IMR-90 (cell line): ENCODE measurements at places on chromosomes 12 and 14. TPM values are rescaled to one million over a fixed set of nuclear protein-coding genes. Genes with fewer than 3 reads are reported as not detected.

- peak; percentile 15 for DNase-seq
These were observed 29.3 kb downstream of the YLPM1 start for GRCh38 chr14:74792249-74793039.

SERPINA12 gene
- total RNA-seq: not detected in 2 replicates

DNA sequence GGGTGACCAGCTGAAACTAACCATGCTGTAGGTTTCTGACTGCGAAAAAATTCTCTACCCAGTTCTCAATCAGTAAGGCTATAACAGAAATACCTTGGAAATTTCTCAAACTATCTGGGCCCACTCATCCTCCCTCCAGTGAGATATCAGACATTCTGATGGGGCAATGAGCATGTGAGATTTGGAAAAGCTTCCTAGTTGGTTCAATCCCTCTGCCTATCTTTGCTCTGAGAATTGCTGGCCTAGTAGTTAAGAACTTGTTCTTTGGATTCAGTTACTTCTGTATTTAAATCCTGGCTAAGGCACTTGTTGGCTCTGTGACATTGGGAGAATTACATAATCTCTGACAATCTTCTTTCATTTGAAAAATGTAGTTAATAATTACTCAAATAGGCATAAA, 119.4 kb downstream of the SLC15A5 start:
- DNase-seq: no peak

OTX2 gene
- total RNA-seq: not detected in 2 replicates

GRCh38 chr12:19453961-19454360, 14.7 kb downstream of the AEBP2 start:
- DNase-seq: no peak

DNA sequence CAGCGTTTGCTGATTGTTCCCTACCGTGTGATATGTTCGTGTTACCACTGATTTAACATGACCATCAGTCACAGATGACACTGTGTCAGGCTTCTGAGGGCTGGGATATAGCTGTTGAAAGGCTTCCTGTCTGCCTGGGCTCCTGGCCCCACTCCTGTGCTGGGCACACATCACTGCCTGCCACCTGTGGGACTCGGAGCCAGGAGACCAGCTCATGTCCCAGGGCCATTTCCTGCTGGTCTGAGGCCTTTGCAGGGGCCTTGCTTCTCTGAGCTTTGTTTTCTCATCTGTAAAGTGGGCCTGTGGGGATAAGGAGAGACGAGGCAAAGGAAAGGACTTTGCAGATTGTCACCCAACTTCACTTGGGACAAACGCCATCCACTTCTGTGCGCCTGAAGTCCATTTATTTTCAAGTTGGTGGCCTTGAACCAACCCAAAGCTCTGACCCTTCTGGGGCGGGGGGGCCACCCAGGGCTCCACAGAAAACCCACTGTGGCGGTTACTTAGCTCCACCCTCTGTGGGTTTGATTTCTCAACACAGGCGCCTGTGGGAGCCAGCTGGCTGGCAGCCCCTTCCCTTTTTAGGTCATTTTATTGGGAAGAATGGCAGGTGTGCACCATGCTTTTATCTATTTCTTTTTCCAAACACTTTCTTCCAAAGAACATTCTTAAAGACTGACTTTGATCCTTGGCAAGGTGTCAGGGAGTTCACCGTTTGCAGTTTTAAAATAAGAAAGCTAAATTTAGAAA, 54.1 kb downstream of the BEGAIN start:
- DNase-seq: peak; percentile 30

DNA sequence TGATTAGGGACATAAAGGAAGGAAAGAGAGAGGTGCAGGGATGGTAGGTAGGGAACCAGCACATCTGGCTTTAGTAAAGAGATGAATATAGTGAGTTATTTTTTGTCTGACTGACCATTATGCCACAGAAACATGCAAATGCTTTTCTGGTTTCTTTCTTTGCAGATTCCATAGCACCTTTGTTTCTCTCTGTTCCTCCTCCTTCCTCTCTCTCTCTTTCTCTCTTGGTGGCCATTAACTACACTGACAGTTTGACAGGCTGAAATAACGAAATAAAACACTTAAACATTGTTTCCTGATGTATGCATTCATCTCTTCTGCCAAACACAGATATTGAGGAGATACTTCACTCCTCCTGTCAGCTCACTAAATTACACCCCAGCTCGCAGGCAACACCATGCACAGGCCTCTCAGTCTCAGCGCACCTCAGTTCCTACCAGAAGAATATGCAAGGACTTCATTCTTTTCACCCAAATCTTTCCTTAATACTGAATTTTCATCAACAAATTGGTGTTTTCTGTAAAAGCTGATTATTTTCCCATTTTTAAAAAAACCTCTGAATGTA, 406.9 kb upstream of the SOX5 start:
- no peak for DNase-seq

- no peak for DNase-seq
These were observed 351.2 kb downstream of the SLC6A15 start for GRCh38 chr12:84561351-84561750.

PTHLH gene
- total RNA-seq: 0.36 and 0.83 TPM in 2 replicates

DNA sequence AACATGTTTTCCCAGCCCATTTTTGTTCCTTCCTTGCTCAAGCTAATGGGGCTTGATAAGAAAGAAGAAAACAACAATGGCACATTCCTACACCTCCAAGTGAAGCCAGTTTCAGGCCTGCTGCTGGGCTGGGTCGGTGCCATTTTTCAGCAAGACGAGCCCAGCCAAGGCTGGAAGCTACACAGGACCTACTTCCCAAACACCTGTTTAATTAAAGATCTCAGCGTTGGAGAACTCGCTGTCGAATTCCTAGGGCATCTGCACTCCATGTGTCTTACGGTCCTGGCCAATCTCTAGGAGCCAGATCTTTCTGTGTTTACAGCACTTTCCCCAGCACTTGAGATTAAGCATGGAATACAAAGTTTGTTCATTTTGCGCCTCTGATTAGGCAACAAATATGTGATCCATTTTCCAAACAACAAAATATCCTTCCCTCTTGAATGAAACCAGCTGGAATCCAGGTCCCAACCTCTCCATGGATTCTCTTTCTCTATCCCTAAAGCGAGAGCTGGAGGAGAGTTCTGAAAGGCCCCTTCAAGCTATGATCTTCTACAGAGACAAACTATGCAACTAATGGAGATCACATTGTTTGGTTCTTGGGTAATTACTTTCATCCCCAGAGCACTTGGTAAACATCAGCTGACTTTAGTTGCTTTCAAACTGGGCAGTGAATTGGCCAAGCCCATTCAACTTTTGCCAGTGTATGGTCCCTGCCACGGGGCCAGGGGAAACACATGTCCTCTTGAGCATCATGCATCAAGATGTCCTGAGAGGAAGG, 34.3 kb upstream of the TC2N start:
- DNase-seq: no peak

INSM2 gene
- not detected in 2 replicates for total RNA-seq

VWF gene
- under 0.01 TPM in 2 replicates for total RNA-seq

SDSL gene
- 5.6 and 6.3 TPM in 2 replicates for total RNA-seq

DNA sequence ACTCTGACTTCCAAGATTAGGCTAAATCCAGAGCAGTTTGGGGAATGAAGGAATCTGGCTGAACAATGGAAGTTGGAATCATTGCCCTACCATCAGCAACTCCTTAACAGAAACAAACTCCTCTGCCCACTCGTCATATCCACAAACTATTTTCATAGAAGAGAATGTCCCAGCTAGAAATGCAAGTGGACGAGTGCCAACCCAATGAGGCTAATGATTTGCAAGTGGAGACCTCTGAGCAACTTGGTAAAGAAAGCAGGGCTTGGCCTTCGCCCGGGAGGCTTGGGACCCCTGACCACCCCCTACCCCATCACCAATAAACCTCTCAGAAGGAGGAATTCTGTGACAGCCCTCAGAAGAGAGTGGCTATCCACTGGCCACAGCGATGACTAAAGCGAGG, 40.0 kb upstream of the DDX11 start:
- no peak for DNase-seq

DNA sequence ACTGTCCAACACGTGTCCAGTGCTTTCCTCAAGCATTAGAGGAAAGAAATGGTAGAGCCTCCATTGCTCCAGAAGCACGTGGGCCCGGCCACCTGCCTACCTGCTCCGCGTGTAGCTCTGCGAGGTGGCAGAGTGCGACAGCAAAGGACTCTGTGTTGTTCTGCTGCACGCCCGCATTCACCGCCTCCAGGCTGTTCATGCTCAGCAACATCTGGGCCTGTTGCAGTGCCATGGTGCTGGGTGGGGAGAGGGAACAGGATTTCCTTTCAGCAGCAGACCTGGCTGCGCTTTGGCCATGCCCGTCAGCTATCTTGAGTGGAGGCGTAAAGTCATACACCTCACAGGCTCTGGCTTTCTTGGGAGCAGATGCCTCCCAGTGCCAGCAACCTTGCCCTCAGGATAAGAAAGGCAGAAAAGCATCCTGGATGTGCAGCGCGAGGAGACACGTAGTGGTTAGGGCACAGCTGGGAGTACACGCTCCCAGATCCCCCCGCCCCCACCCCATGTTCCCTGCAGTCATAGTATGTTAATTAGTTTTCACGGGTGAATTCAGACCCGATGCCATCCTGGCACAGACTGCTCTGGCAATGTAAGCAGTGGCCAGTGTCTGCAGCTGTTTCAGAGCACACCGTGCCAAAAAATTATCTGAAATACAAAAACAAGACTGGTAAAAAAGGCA, 25.1 kb downstream of the ANAPC5 start:
- no peak for DNase-seq

- no peak for DNase-seq
These were observed 20.5 kb downstream of the PLEKHH1 start for GRCh38 chr14:67553547-67553946.

GRCh38 chr14:105005929-105006830, 14.7 kb downstream of the CDCA4 start:
- DNase-seq: no peak

- peak; percentile 23 for DNase-seq
These were observed 316.8 kb downstream of the PAWR start for GRCh38 chr12:79373896-79374499.

- DNase-seq: no peak
These were observed 336.8 kb upstream of the RGS6 start for GRCh38 chr14:71595441-71595840.

DNA sequence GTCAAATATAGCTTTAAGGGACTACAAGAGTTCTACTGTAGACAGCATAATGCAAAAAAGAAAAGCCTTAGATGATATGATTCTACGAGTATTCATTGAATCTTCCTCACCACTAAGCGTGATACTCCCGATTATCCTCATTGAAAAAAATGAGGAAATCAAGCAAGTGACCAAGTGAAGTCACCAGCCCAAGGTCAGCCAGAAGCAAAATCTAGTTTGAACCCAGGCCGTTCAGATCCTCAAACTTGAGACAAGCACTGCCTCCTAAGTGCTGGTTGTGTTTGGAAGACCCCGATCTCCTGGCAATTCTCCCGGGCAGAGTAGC, 845 bp downstream of the GIT2 start:
- no peak for DNase-seq

DNA sequence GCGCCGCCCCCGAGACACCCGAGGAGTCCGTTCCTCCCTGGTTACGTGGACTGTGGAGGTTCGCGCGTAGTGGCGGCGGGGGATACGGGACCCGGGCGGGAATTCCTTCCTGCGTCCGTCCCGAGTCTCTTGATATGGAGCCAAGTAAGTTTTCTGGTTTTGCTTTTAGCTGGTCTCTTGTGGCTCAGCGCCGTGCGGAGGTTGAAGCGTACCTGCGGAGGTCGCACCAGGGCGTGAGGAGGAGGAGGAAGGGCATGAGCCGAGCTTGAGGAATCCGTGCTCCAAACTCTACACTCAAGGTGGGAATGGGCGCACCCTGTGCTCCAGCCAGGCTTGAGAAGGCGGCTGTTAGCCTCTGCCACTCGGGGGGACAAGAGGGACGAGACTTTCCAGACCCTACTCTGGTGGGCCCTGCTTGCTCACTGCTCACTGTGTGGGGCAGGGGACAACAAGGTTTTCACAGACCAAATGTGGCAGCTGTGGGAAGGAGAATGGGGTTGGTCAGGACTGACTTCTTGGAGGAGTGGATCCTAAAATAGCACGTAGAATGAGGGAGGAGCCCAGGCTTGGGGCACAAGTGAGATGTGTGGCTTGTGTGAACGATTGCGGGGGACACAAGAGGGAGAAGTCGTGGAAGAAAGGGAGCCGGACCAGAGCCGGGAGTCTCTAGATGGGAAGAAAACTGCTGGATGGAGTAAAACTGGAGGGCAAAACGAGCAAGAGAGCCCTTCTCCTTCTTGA, 577 bp downstream of the ATG101 start:
- DNase-seq: no peak

- DNase-seq: peak; percentile 97
These were observed 14.7 kb downstream of the SERPINA1 start for GRCh38 chr14:94373708-94374107.

GRCh38 chr12:93813972-93814821, 137.0 kb downstream of the CRADD start:
- DNase-seq: peak; percentile 94

- DNase-seq: no peak
These were observed 39.3 kb downstream of the SETD3 start for GRCh38 chr14:99441157-99441870.

DNA sequence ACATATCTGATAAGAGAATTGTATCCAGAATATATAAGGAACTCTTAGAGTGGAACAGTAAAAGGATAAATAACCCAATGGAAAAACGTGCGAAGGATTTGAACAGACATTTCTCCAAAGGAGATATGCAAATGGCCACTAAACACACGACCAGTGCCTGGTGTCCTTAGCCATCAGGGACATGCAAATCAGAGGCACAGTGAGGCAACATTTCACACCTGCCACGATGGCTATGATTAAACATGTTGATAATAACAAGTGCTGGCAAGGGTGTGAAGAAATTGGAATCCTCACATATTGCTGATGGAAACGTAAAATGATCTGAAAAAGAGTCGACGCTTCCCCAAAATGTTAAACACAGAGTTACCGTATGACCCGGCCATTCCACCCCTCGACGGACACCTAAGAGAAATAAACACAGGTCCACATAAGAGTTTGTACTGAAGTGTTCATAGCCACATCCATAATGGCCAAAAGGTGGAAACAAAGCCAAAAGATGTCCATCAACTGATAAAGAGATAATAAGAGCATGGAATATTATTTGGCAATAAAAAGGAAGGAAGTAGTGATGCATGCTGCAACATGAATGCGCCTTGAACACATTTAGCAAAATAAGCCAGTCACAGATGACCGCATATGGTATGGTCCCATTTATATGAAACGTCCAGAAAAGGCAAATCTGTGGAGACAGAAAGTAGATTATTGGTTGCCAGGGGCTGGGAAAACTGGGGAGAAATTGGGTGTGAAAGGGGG, 6.3 kb upstream of the TMEM121 start:
- no peak for DNase-seq

DNA sequence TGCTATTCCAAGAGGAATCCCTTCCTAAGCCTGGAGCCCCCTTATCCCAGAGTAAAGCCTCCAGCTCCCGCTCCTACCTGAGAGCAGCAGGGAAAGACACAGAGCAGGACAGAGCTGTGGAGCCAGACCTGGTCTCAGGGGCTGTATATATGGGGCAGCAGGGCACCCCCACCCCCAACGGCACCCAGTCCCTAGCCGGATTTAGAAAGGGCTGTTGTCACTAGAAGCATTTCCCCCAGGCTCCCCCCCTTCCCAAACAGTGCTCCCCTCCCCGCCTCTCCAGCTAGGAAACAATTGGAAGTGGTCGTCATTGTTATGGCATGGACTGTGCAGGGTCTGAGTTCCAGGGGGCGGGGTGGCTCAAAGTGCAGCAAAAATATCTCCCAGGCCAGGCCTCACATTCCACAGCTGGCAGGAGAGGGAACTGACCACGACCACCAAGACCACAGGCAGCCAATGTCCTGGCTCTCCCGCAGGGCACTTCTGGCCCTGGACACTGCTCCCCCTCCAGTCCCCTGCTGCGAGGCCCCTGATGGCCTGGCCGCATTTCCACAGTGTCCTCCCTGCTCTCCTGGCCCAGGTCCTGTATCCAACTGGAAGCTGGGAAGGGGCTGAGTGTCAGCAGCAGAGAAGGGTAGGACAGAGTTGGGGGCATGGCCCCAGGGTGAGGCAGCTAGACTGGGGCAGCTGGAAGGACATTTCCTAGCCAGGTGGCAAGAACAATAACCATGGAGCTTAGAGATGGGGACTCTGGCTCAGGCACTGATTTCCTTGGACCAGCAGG, at the start of gene MYH7:
Gene MYH7, minus strand, starts transcription at position 118 of the 784 bp plus-strand sequence. CDS start 1,928 bp downstream, outside the sequence.
- DNase-seq: no peak
